ENCODE measurements at places on chromosomes 12 and 14. TPM values are rescaled to one million over a fixed set of nuclear protein-coding genes. Genes with fewer than 3 reads are reported as not detected.

- no peak for DNase-seq
These were observed 240.5 kb downstream of the ADGRD1 start for GRCh38 chr12:131194166-131194565.

Gene RPL10L
- polyA plus RNA-seq: 0.89 TPM

GRCh38 chr12:12786351-12786705 lies 869 bp downstream of the APOLD1 start:
- DNase-seq: no peak

Gene HNF1A
- polyA plus RNA-seq: 13.2 TPM

Gene PPP4R4
- polyA plus RNA-seq: not detected

GRCh38 chr12:76176940-76177339 lies 92.5 kb upstream of the NAP1L1 start:
- DNase-seq: no peak

Gene DBX2
- 0.01 TPM for polyA plus RNA-seq

Gene TAC3
- not detected for polyA plus RNA-seq

DNA sequence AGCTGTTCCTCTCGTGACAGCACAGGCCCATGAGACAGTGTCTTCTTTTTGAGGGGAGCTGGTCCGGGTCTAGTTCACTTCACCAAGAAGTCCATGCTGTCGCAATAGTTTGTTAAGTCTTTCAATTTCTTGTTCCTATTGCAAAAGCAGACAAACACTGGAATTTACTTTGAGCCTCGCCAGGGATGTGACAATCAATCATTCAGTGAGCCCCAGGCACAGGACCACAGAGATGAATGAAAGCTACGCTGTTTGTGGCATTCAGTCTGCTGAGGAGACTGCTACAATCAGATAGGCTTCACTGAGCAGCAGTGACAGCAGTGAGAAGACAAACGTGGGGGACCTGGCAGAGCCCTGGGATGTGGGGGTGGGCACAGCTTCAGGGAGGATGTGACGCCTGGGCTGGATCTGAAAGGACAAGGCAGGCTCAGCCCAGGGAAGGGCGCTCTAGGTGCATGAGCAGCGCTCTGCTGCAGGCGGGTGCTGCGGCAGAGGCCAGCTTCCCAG lies 35.5 kb downstream of the TCTN1 start:
- no peak for DNase-seq
